ENCODE measurements at places on chromosomes 3 and 15. TPM values are rescaled to one million over a fixed set of nuclear protein-coding genes. Genes with fewer than 3 reads are reported as not detected.

DNA sequence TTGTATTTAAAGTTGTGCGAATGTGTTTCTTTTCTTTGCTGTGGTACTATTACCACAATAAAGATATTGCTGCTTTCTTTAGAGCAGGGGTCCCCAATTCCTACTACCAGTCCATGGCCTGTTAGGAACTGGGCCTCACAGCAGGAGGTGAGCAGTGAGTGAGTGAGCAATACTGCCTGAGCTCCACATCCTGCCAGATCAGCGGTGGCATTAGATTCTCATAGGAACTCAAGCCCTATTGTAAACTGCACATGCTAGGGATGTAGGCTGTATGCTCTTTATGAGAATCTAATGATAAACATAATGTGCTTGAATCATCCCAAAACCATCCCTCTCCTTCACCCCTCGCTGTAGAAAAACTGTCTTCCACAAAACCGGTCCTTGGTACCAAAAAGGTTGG lies 41.6 kb downstream of the DMXL2 start:
- DNase-seq = no peak

SLC12A1 gene
- total RNA-seq = not detected

EFCAB12 gene
- under 0.01 TPM for total RNA-seq

GRCh38 chr3:177611752-177612334 lies 414.6 kb upstream of the TBL1XR1 start:
- no peak for DNase-seq

DNA sequence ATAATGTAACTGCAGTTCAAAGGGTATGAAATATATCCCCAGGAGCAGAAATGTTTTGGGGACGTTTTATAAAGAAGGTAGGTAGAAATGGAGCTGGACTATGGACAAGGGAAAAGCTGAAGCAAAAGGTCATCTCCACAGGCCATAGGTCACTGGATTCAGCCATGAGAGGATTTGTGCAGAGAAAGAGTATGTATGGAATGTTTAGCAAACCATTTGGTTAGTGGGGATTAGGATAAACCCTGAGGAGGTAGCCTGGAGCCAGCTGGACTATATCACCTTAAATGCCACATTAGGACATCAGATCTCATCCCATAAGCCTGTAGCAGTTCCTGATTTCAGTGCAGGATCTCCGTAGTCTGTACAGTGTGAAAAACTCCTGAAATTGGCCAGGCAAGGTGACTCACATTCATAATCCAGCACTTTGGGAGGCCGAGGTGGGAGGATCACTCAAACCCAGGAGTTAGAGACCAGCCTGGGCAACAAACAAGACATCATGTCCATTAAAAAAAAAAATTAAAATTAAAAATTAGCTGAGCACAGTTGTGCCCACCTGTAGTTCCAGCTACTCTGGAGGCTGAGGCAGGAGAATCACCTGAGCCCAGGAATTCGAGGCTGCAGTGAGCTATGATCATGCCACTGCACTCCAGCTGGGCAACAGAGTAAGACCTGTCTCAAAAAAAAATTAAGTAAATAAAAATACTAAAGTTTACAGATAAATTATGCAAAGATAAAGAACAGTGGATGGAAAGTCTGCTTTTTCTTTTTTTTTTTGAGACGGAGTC lies 4.7 kb downstream of the IP6K1 start:
- DNase-seq = no peak

DNA sequence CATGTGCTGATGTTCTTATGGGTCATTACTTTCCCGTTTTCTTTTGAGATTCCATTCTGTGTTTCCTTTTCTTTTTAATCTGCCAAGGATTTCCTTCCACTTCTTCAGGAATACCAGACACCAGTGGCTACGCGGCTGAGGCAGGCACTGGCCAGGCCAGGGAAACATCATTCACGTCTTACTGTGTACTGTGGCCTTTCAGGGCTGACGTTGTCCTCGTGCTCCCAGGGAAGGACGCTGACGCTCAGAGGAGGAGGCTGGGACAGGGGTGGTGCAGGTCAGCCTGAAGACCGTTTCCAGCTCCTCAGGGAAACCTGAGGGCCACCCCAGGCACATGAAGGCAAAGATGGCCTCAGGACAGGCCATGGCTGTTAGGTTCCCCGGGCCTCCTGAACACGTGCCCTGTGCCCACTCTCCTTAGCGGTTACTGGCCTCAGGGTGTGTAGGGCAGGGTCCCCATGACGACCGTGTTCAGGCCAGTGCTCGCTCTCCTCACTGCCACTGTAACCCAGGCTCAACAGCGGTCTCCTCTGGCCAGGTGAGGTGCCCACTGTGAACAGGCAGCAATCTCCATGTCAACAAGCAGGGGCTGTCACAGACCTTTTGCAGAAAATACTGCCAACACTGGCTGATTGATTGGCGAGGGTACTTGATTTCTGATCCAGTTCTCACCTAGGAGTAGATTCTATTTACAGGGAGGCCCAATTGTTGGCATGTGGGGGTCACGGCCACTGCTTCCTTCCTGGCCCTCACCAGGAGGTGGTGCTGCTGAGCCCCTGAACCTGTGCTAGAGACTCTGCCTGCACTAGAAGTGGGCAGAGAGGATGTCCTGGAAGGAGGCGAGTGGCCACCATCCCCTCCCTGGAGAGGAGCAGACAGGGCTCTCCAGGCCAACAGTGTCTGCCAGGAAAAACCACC lies 169.5 kb downstream of the ATP10A start:
- DNase-seq = peak; percentile 24

DNA sequence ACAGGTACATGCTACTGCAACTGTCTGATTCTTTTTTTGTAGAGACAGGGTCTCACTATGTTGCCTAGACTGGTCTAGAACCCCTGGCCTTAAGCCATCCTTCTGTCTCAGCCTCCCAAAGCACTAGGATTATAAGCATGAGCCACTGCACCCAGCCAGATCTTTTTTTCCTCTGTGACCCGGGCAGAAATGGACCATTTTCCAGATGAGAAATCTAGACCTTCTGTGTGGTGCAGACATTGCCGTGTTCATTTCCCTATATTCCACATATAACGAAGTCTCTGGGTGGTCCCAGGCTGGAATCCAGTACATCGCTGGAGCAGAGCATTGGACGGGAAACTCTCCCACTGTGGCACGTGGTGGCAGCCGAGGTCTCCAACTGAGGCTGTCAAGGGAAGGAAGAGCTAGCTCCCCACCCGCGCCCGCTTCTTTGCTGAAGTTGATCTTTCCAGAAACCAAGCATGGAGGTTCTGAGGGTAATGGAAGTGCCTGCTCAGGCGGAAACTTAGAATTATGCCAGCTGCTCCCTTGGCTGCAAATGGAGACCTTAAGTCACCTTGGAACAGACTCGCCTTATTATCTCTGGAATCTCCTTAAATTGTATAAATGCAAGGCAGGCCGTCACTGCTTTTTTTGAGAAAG lies 23.1 kb upstream of the TXNRD3 start:
- no peak for DNase-seq

- no peak for DNase-seq
Measured at GRCh38 chr3:11985866-11986265, 18.3 kb upstream of the SYN2 start.

GRCh38 chr3:24485511-24485910 lies 9.1 kb downstream of the THRB start:
- no peak for DNase-seq

CP gene
- 0.28 TPM for total RNA-seq

GOLGA8G gene
- not detected for total RNA-seq

DNA sequence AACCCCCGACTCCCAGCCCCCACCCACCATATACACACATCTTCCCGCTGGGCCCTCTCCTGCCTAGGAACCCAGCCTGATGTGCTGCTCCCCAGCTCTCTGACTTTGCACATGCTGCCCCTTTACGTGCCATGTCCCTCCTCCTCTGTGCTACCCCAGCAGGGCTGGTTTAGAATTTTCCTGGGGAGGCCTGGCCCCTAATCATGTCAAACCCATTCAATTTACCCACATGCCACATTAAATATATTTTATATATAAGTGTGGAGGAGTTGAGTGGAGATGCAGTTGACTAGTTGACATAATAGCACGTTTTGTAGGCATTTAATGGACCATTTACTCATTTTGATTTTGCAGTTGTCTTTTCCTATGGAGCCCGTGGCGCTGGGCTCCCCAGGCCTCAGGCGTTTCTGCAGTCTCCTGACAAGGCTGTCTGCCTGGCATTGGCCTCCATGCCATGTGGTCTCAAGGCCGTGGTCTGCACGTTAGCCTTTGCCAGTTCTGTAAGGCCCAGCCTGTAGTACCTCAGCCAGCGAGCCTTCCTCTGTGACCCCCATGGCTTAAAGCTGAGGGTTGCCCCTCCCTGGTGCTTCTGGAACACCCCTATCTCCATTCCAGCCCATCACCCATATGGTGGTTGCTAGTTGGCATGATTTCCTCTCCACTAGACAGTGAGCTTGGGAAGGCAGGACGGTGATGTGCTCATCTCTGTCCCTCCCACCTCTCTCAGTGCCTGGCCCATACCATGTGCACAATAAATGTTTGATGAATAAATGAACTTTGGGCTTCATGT lies 155.8 kb downstream of the TLE3 start:
- DNase-seq = no peak

GRCh38 chr15:39788800-39789565 lies 6.3 kb upstream of the FSIP1 start:
- DNase-seq = peak; percentile 80

CDHR4 gene
- total RNA-seq = not detected

DNA sequence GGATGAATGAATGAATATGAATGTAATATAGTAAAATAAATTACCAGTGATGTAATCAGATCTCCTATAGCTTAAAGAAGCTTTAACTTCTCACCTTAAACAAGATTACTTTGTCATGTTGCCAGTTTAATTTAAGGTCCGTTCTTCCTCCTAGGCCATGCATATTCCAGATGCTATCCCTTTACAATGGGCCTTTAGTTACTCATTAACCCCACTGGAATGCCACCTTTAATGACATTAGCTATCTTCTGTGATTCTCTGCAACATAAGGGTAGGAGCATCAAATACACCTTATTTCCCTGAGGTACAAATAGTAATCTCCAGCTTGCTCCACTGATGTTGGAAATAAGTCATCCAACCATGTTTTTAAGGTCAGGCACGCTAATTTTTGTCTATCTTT lies 63.0 kb upstream of the TIMP4 start:
- DNase-seq = no peak

DNA sequence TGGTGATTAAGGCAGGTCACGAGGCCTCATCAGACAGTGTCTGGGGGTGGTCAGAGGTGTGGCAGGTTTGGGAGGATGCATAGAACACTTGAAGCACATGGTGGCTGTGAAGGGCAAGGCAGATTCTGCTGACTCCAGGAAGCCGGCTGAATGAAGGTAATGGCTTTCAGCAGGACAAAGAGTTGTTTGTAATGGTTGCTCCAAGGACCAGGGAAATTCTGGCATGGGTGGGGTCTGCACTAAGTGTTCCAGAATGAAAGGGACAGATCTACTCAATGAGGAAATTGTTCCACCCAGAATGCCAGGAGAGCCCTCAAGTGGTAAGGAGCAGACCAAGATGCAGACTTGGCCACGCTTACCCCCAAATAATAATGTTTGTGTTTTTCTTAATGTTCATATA lies 70.7 kb upstream of the ACAD9 start:
- no peak for DNase-seq

PDCD6IP gene
- total RNA-seq = 76.1 TPM

GRCh38 chr3:53083521-53083920 lies 37.6 kb upstream of the SFMBT1 start:
- peak; percentile 75 for DNase-seq

ZPLD1 gene
- under 0.01 TPM for total RNA-seq

DPPA2 gene
- not detected for total RNA-seq

- no peak for DNase-seq
Measured at GRCh38 chr15:66231394-66232266, 21.9 kb downstream of the MEGF11 start.

KCNAB1 gene
- total RNA-seq = under 0.01 TPM

C2CD4A gene
- total RNA-seq = not detected

DNA sequence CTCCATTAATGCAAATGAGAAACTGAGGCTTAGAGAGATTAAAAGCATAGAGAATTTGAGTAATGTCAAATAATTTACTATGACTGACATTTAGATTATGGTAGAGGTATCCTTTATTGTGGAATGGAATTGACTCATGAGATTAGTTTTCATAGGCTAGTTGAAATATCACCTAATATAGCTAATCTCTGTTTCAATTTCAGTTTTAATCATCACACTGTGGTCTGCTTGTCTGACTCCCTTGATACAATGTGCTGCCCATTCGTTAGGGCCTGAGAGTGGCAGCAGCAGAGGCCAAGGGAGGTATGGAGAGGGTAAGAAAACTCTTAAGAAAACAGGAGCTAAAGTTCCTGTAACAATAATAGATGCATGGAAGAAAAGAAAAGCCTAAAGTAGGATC lies 13.2 kb upstream of the ZBTB20 start:
- no peak for DNase-seq

DNA sequence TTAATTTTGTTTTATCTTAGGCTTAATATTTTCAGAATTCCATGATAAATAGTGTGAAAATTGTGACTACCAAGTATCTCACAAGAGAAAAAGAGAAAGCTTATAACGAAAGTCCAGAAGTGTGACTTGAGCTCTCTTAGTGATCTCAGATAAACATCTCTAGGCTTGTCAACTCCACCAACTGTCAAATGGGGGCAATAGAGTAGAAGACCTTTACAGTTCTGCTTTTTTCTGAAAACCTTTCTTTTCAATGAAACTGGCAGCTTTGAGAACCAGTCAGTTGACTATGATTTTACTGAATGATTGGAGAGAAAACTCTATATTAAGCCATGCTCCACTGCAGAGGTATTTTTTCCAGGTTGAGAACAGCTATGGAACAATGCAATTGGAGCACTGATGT lies 119.2 kb upstream of the TP63 start:
- no peak for DNase-seq

GRCh38 chr3:6567241-6567640 lies 293.7 kb upstream of the GRM7 start:
- DNase-seq = no peak

DNA sequence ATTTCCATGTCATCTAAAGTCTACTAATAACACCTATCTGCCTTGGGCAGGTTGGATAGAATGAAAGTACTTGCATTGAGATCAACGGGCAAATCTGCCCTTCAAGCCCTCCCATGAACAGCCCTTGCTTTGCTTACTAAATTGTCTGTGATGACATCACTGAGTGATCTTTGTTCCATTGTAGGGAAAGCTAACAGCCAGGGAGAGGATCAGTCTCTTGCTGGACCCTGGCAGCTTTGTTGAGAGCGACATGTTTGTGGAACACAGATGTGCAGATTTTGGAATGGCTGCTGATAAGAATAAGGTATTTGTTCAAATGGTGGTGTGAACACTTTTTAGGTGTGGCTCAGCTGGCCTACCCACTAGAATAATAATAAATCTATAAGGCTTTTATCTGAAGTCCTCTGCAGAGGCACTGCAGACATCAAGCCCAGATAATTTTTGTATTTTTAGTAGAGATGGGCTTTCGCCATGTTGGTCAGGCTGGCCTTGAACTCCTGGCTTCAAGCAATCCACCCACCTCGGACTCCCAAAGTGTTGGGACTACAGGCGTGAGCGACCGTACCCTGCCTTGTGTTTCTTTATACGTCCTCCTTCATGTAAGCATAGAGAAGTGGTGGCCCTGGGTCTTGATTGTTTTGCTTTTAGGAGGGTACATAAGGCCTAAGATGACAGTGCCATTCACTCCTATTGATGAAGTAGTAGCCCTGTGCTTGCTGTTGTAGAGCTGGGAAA lies 5.7 kb downstream of the PCCB start:
- DNase-seq = no peak

FRG2C gene
- not detected for total RNA-seq
